ENCODE measurements at places on chromosomes 6 and 20.

DNA sequence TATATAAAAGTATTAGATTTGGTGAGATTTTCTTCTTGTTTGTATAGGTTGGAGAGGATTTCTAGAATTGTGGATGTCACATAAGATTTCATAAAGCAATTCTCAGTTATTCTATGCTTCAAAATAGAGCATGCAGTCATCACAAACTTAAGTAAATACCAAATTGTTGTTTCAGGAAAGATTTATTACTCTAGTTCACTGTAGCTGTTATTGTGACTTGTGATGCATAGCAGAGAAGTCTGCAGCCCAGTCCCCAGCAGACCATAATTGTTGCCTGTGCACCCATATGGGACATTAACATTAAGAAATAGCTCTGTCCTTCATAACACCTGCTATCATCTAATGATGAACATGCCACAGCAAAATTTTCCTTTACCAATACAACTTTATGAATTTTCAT, 228.0 kb upstream of the FAM83B start:
- DNase-seq, result no peak

DNA sequence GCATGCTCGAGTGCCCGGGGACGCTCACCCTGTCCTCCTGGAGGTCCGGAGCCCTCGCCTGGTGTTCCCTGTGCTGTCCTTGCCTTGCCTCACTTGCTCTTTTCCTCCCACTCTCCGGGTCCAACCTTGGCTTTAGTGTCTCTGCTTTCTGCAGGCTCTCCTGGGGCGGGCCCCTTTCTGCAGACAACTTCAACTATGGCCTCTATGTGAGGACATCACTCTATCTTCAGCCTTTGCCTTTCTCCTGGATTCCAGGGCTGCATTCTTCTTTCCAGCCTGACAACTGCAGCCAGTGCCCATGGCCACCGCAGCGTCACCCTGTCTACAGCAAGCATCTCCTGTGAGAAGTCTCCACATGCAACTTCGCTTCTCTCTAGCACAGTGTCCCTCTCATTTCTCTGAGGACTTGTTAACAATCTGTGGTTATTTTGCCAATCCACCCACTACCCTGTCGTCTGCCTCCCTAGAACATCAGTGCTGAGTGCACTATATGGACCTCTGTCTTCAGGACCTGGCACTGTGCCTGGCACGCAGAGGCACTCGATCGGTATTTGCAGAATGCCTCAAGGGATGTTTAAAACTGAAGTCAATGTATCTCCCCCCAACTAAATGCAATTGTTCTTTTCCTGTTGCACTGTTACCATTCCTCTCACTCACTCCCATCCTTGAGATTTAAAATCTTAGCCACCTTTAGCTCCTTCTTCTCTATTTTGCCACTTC, 35.9 kb downstream of the FOXC1 start:
- no peak for DNase-seq

DNA sequence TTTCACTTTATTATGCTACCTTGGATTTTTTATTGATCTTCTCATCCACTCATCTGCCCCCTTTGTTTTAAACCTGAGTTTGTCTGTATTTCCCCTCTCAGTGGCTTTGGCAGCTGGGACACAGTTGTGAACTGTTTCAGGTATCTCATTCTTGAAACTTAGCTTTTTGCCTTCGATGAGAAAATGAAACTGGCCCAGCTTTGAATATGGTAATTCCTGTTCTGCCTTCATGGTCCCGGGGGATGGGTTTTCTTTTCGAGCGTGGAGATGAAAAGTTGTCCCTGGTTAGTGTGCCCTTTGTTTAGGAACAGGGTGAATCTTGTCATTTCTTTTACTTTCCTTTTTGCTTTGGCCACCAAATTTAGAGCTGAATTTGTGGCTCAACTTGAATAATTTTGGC, 25.6 kb downstream of the DHX35 start:
- DNase-seq, result no peak

DNA sequence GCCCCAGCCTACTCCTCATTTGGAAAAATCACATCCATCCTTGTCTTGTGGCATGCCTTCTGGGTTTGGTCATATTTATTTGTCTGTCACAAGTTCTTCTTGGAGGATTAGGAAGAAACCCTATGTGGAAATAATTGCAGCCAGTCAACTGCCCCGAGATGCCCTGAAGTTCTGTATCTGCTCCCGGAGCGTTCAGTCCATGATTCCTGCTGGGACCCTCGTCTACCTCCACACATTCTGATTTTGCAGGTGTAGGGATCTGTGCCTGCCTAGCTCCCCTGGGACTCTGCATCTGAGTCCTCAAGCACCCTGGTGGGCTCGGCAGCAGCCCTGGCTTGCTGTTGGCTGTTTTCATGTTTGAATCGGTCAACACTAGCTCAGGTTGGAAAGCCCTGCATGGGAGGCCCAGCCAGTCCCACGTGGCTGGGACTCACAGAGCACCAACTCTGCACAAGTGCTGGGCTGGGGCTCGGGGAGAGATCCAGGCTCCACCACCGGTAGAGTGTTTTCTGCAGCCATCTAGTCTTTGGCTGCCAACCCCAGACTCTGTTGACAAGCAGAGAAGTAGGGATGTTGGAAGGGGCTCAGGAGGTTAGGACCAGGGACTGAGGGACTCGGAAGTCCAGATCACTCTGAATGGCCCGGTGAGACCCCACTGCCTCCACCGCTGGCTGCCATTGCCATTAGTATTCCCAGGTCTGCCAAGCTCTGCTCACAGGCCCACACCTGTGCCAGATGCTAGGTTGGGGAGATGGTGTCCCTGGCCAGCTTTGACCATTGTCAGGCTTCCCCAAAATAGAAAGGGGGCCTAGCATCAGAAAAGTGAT, 183.5 kb upstream of the CST7 start:
- DNase-seq, result no peak

GRCh38 chr20:23245553-23246181, 104.9 kb upstream of the NXT1 start:
- peak; percentile 40 for DNase-seq

DNA sequence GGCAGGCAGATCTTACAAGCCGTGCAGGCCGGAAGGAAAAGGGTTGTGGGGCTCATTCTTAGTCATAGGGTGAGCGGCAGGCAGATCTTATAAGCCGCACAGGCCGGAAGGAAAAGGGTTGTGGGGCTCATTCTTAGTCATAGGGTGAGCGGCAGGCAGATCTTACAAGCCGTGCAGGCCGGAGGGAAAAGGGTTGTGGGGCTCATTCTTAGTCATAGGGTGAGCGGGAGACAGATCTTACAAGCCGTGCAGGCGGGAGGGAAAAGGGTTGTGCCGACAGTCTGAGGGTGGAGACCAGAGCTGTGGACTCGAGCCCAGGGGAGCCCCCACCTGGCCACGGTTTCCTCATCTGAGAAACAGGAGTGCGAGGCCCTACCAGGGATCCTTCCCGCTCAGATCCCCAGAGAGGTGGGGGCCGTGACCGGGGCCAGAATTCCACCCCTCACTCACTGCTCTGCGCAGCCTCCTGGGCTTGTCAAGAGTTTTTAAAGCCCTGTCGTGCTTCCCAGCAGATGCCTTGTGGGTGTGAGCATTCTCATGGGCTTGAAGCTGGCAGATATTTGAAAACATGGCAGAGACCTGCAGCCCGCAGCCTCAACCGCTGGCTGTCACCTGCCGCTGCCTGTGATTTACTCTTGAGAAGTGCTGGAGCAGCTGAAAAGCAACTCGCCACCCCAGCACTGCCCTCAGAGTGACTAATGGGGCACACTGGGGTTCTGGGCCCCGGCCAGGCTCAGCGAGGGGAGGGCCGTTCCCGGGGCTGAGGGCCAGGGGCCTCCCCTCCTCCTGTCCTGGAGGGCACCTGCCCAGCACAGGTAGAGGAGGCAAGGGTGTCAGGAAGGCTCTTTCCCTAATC, 31.9 kb downstream of the NTSR1 start:
- DNase-seq, result peak; percentile 95

DNA sequence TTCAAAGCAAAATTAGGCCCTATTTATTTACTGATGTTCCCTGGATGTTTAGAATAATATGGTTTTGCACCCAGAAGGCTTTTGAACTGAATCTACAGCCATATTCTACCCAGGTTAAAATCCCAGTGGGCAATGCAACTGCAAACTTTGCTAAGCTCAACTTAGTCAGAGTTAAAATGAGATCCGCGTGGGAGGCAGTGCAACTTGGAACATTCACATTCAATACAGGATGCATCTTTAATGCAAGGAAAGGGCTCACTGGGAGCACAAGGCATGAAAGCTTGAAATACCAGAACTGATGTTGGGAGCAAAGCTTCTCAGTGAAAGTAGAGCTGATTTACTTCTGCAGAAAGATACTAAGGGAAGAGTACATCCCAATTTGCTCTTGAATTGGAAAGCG, 281.2 kb upstream of the DEFB112 start:
- no peak for DNase-seq

DNA sequence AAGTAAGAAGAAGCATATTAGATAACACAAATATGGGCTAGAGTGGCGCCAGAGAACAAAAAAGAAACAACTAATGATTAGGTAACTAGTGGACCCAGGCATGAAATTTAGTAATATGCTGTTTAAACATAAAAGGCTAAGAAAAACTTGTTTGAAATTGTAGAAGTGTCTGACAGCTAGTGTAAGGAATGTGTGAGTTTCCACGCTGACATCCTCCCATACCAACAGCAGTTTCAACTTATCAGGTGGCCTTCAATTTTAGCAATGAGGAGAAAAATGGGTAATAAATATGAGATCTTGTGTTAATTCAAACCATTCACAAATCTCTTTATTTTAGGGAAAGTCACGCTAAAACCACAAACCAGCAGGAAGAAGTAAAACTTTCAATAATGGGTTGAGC, 440.2 kb upstream of the FLRT3 start:
- no peak for DNase-seq

GRCh38 chr6:109440331-109441068, at the start of the genes PPIL6 and SMPD2:
TSS of gene PPIL6 (minus strand) at chr6:109440628. CDS start at chr6:109440590, 38 bp downstream.
TSS of gene SMPD2 (plus strand) at chr6:109440724. CDS start at chr6:109441122, 398 bp downstream.
- DNase-seq, result no peak

Data from SIG-M5 (cell line).